Stimulated activated CD8-positive, alpha-beta memory T cell treated with anti-CD3 and anti-CD28 coated beads, Interleukin-2, amount 100 ng/mL, for 48 hours (primary cell): ENCODE measurements at places on chromosomes 4 and X.

DNA sequence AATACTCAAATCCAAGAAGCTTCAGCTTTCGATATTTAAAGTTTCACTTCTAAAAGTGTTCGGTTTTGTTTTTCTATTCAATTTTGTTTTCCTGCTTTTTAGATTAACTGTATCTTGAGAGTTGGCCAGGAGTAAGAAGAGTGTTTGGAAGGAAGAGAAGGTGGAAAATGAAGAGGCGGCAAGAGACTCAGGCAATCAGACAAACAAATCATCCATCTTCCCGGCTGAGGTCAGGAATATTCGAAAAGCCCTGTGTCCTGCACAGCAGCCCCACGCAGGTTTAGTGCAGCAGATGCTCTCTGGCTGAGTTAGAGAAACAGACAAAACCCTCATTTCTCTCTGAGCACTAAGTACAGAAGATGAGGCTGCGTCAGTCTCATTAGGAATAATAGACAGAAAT lies 330.3 kb upstream of the NOCT start:
- no peak for DNase-seq

DNA sequence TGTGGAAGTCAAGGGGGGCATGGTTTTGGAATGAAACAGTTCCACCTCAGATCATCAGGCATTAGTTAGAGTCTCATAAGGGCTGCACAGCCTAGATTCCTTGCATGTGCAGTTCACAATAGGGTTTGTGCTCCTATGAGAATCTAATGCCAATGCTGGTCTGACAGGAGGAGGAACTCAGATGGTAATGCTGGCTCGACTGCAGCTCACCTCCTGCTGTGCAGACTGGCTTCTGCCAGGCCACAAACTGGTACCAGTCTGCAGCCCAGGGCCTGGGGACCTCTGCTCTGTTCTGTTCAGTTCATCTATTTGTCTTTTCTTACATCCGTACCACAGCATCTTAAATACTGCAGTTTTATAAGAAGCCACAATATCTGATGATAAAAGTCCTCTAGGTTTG lies 12.2 kb upstream of the MSL3 start:
- no peak for DNase-seq

DNA sequence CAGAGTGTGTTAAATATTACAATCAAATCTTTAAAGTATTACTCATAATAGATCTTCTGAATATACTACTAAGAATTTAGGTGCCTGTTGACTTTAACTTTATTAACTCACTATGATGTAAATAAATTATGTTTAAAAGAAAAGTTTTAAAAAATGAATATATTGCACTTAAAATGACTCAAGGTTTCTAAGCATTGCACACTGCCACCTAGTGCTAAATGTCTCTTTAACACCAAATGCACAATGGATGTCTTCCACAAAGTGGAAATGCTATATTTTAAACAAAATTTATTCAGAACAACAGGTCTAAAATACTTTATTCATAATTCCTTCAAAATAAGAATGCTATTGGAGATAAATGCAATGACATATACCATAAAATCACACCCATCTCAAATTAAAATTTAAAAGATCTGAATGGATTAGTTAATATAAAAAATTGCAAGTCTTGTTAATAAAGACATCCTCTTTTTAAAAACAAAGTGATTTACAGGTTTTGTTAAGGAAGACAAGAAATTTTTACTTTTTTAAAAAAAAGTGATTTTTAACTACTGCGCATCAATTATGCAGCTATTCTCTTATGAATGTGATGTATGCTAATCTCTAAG lies 5.5 kb downstream of the INPP4B start:
- no peak for DNase-seq

DNA sequence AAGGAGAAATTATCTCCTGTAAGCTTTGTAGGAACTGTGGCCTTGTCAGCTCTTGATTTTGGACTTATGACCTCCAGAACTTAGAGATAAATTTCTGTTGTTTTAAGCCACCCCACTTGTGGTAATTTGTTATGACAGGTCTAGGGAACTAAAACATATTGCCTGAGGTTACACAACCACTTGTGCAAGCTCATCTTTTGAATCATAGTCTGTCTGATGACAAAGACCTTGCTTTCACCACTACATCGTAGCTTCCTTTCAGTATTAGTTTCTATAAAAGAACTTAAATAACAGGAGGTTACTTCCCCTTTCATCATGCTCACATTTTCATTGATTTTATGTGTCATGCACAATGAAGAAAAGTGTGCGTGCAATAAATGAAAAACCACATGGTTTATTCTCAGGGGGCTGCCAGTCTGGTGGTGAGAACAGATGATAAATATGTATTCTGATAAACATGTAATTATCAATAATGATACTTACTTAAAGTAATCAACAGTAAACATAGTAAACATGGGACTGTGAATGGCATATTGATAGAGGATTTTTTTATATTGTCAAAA lies 690.0 kb upstream of the HS3ST1 start:
- no peak for DNase-seq

- DNase-seq = no peak
Measured at GRCh38 chrX:78957049-78957767, 12.0 kb downstream of the P2RY10 start.

DNA sequence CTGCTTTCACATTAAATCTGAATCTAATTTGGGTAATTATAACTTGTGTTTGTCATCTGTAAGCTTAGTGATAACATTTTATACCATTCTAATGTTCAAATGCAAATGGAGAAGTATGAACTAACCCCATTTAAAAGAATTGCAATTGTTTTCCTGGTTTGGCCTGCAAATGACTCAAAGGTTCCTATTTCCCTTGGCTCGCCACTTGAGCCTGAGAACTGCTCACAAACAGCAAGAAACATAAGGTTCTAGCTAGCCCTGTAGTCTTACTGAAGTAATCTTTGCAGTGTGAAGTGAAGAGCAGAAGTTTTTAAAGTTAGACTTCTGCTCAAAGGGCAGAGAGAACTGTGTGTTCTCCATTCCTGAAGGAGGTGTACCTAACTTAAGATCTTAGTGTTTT lies 27.2 kb downstream of the UPRT start:
- no peak for DNase-seq

DNA sequence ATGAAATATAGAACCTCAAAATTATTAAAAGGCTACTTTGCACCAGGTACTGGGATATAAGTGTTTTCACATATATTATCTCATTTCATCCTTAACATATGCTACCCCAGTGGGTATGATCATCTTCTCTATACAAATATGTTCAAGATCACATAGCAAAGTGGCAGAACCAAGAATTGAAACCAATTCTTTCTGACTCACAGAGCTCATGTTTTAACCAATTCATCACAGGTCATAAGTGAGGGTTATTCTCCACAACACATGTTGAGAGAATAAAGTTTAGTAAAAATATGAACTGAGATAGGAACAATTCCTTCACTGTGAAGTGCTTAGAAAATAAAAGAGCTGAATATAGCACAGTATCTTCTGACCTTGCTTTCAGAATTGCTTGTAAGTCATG lies 442.9 kb upstream of the RASGEF1B start:
- no peak for DNase-seq

DNA sequence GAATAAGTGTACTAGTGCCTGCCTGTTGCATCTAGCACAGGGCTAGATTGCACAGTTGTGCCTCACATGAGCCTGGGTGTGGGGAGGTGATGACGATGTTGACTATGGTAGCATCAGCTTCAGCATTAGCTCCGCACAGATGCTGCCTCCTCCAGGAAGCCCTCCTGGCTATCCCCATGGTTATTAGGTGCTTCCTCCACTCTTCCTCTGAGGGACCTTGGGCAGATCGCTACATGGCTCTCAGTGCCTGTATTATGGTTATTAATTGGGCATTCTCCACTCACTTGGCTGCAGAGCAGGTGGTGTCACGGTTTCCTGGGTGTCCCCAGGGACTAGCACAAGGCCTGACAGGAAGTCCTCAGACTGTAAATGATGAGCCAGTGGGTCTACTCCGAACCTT lies 325.6 kb downstream of the ARHGAP10 start:
- DNase-seq = no peak

- DNase-seq = no peak
Measured at GRCh38 chr4:24598025-24598424, 13.7 kb upstream of the DHX15 start.

DNA sequence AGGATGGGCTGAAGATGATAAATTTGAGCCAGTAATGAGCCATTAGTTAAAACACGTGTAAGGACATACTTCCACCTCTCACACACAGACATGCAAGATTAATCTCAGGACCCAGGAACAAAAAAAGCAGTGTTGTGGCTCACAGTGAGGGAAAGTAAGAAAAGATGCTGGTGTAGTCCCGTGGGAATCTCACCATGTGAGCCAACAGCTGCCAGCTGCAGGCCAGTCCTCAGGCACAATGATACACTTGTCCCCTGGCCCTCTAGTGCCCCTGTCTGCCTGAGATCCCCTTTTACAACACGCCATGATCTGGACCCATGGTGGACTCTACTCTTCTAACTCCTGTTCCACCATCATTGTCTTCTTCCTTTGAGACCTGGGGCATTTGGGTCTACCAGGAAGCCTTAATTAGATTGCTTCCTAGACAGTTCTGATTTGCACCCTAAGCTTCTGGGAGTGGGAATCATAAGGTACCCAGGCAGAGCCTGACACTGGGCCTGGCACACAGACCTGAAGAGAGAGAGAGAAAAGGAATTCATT lies 194.7 kb downstream of the STIM2 start:
- DNase-seq = no peak

- DNase-seq = no peak
Measured at GRCh38 chrX:125681507-125681906, 361.8 kb downstream of the TEX13C start.

- DNase-seq = no peak
Measured at GRCh38 chr4:931194-931959, 739 bp downstream of the GAK start.

DNA sequence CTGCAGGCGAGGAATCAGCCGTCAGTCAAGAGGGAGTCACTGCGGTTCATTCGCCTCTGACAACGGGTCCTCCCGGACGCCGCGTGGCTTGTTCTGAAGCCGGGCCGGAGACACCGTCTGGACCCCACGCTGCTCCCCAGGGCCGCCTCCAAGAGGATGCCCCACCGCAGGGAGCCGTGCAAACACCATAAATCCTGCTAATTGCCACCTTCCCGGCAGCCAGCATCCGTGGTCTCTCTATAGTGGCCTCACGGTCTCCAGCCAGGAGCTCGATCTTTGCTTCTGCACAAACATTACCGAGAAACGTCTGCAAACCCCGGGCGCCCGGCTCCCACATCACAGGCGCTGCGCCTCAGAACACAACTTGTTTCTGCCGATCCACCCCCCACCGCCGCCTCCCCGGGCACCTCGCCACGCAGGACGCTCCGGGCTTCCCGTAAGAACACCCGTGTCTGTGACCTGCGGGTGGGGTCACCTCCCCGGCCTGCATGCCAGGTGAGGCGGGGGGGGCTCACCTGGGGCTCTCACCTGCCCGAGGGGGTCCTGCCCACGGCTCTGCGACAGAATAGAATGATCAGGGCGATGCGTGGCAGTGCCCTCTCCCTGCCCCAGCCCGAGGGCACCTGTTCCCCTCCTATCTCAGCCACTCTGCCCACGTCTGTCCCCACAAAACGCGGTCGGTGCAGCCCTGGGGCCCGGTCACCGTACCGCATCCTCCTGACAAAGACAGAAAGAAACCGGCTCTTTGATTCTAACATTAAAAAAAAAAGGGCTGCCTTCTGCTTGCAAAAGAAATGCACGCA lies 32.4 kb upstream of the PPP2R3B start:
- DNase-seq = no peak

DNA sequence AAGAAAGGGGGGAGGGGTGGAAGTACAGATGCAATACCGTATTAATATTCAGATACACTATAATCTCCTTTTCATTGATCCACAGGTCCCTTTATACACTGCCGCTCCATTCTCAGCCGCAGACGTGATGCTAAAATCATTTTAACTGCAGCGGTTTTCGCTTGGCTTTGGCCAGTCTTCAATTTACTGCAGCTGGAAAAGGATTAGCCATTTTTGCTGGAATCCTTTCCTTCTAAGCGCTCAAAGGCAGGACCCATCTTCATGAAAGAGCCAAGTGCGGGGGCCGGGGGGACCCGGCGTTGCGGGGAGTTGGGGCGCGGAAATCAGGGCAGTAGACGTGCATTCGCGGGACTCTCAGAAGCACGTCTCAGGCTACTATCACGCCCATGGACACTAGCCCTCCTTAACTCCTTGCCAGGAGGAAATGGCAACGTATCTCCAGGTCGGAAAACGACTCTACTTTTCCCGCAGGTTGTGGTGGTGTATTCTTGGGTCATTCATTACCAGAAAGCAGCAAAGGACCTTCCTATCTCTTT lies 1.7 kb upstream of the PCDH10 start:
- no peak for DNase-seq

GRCh38 chr4:26701786-26702227 lies 117.9 kb downstream of the TBC1D19 start:
- no peak for DNase-seq

- DNase-seq = no peak
Measured at GRCh38 chrX:120625371-120625770, 4.5 kb downstream of the C1GALT1C1 start.

DNA sequence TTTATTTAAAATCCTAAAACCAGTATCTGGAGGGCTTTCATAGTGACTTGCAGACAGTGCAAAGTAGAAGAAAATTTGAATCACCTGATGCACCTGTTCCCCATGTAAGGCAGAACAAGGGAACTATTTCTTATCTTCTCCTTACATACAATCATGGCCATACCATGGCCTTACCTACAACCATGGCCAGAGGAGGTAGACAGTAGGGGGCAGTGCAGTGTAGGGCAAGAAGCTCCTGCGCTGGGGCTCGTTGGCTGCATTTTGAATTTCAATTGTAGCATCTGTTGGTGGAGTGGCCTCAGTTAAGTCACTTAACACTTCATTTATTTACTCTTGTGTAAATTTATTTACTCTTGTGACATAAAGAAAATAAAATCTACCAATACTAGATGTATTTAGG lies 33.0 kb downstream of the GALNTL6 start:
- DNase-seq = no peak

DNA sequence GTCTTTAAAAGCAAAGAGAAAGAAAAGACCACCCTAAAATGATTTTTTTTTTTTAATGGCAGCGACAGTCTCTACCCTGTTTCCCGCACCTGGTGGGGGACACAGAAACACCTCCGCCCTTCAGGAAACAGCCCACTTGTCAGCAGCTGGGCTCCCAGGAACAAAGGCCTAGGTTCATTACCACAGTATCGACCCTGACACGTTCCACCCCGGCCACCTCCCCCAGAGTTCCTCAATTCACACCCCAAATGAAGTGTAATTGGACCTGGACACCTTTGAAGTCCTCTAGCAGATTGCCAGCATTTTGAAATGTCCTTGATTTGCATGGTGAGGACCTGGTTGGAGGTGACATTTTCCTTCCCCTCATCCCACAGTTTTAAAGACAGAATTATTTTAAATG lies 175.0 kb upstream of the BCOR start:
- DNase-seq = no peak

GRCh38 chr4:154076921-154077320 lies 288.0 kb upstream of the SFRP2 start:
- no peak for DNase-seq

- DNase-seq = no peak
Measured at GRCh38 chr4:127783026-127783769, 1.1 kb downstream of the HSPA4L start.
